ENCODE measurements at places on chromosomes 7 and 10. TPM values are rescaled to one million over a fixed set of nuclear protein-coding genes. Genes with fewer than 3 reads are reported as not detected.
A peak's percentile ranks its signal among the peaks of the same experiment; 100 is the strongest.

The ADARB2 gene
- polyA plus RNA-seq: not detected

The WEE2 gene
- not detected for polyA plus RNA-seq

The MMRN2 gene
- polyA plus RNA-seq: 11.6 TPM

DNA sequence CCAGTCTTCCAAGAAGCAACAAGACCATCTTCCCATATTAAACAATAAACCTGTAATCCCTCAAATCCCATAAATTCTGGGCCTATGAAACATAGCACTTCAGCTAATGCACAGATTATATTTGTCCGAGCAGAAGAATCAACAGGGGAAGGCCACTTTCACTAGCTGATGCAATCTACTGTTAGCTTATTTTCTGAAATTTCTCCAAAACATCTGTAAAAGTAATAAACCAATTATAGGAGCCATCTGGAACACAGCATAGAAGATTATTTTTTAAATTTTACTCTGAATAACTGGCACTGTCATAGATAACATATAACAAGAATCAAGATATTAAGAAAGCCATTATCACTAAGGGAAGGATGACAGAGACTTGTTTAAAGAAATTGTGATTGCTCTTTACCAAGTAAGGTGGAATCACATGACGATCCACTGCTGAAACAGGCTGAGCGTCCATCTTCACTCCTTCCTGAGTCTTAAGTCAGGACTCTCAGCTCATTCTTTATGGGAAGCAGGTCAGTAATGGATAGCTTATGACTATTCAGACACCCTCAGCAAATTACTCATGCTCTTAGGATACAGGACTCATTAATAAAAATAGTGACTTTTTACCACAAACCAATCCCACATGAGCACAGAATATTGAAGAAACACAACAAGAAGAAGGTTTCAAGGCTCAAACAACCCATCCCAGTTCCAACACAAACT, 719.5 kb downstream of the XPNPEP1 start:
- DNase-seq: peak; percentile 5

- no peak for DNase-seq
Measured at GRCh38 chr10:127193125-127193524, 3.3 kb downstream of the INSYN2A start.

Measured in mammary epithelial cell (primary cell).